Retinal pigment epithelial cell (primary cell): ENCODE measurements at places on chromosomes 13 and 19.

DNA sequence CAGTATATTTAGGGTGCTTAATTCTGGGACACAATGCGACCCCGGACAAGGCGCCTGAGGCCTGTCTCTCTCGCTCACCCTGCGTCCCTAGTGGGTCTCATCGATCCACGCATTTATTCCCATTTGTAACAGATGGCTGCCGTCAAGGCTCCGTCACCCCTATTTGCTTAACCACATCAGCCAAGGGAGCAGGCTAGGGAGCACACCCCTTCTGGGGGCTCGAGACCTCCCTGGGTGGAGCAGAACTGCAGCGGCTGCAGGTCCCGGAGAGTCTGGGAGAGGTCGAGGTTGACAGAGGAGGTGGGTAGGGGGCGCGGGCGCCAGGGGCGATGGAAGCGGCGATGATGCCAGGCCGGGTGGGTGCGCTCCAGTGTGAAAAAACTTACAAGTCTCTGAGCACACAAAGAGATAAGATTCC, 507 bp downstream of the ALG5 start:
- no peak for DNase-seq

DNA sequence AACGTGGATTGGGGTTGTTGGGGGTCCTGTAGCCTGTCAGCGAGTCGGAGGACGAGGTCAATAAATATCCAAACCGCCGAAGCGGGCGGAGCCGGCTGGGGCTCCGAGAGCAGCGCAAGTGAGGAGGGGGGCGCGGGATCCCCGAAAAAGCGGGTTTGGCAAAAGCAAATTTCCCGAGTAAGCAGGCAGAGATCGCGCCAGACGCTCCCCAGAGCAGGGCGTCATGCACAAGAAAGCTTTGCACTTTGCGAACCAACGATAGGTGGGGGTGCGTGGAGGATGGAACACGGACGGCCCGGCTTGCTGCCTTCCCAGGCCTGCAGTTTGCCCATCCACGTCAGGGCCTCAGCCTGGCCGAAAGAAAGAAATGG, 754 bp upstream of the SIX5 start:
- no peak for DNase-seq

DNA sequence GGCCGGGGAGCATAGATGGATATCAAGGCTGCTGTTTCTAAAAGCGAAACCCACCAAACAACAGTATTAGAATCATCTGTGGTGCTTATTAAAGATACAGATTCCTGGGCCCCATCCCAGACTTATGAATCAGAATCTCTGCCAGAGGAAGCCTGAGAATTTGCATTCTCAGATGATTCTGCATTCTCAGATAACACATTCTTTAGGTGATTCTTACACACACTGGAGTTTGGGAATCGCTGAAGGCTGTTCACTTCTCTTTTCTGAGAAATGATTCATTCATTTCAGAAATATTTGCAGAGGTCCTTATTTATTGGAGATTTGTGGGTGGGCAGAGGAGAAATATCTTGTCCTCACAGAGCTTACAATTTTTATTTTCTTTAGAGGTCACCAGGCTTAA, 24.4 kb downstream of the ALOX5AP start:
- no peak for DNase-seq

DNA sequence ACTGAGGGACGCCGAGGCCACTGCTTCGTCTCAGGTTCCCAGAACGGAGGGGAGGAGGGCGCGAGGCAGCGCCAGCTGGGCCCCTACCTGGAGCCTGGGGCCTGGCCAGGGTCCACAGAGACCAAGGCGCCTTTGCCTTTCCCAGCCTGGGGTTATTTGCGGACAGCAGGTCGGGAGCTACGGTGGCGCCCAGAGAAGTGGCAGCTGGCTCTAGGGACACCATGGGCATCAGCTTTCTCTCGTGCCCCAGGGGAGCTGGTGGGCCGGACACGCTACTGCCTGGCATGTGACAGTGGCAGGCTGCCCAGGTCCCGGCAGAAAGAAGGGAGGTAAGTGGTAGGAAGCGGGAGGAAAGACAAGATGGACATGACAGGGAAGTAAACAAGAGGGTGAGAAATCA, 19.0 kb downstream of the AKT2 start:
- no peak for DNase-seq

GRCh38 chr13:42215578-42216421, 56.2 kb upstream of the AKAP11 start:
- no peak for DNase-seq

- no peak for DNase-seq
Observed at GRCh38 chr19:11510444-11510843, 4.8 kb upstream of the ZNF653 start.

- DNase-seq = no peak
Observed at GRCh38 chr19:44539236-44539826, 9.9 kb upstream of the CEACAM20 start.

- no peak for DNase-seq
Observed at GRCh38 chr13:38702669-38703068, 15.8 kb downstream of the FREM2 start.

- no peak for DNase-seq
Observed at GRCh38 chr19:46461537-46461936, 9.8 kb downstream of the PNMA8A start.

GRCh38 chr13:114061047-114061446, 71.4 kb downstream of the RASA3 start:
- no peak for DNase-seq

DNA sequence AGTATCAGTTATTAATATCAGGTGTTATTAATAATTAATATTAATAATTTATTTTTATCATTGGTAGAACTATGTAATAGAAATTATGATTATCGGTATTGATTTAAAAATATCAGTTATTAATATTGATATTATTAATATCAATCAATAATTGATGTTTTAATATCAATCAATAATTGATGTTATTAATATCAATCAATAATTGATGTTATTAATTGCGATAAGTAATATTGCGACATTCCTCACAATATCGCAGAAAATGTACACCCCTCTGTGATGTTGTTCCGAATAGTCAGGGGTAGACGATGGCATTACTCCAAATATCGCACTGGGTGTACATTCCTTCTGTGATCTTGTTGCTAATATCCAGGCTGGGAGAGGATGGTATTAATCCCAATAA, 3.7 kb upstream of the RGCC start:
- no peak for DNase-seq

GRCh38 chr19:13530720-13531119, 24.4 kb upstream of the CACNA1A start:
- DNase-seq = no peak

DNA sequence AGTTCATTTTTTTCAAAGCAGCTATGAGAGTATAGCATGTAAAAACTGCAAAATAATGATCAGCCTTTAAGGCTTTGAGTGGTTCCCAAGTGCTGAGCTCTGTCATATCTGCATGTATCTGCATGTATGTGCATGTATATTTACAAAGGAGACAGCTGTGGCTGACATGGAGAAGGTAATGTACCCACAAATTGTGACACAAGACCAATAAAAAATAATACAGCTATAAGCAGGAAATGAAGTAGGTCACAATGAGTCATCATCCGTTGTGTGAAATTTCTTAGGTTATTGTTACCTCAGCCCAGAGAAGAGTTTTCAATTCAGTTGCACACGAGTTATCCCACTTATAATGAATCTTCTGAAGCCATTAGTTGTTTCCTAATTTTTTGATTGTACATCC, 60.9 kb upstream of the MED4 start:
- peak; percentile 26 for DNase-seq

- DNase-seq = peak; percentile 68
Observed at GRCh38 chr13:106599875-106600797, 32.2 kb upstream of the ARGLU1 start.

GRCh38 chr19:34189917-34190425, 17.7 kb downstream of the LSM14A start:
- DNase-seq = no peak

DNA sequence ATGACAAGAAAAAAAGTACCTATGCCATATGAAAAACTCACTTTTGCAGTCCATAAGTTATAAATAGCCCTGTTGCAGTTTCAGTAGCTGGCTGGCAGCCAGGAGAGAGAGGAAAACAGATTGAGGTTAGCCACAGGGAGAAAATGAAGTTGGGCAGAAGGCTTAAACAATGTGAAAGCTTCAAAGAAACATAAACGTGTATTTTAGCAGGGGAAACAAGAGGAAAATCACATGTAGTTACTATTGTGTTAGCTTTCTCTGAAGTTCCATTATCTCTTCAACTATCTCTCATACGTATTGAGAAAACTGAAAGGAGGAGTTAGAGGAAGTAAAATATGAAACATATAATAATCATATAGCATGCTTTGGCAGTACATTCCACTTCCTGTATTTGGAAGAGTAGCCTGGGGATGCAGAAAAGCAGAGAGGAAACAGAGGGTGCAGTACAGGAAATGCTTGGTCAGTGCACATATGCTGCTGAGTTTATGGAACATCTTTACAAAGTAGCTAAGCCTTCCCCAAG, 1551.1 kb downstream of the EFNB2 start:
- peak; percentile 60 for DNase-seq

GRCh38 chr19:8215783-8216182, 6.6 kb downstream of the CERS4 start:
- no peak for DNase-seq

DNA sequence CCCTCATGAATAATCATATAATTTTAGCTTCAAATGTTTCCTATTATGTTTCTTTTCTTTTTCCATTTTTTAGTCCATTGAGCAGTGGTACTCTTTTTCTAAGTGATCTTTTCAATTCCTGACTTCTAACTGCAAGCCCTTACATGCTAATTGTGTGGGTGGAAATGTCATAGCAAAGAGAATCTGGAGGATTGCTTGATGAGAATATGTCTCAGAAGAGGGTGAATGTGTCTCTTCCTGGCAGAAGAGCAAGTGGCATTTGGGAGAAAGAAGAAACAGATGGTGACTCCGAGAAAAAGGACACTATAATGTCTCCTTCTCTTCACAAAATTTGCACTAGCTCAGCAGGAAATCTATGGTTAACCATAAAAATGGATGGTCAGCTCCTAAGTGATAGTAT, 2320.0 kb downstream of the PCDH9 start:
- no peak for DNase-seq

DNA sequence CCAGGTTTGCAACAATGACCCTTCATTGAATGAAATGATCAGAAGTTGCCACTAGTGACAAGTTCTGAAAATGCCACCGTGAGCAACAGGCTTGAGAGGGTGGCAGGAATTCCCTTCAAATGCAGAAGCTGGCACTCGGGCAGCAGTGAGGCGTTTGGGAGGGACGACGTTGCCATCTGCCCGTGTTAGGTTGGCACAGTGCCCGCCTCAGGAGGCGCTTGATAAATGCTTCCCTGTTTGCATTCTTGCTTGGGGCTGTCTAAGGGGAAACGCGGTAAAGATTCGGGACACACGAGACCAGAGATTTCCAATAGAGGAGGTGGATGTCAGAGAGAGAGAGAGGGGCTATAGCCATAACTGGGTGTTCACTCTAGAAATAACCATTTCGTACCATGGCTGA, 101.9 kb downstream of the TEX29 start:
- no peak for DNase-seq

DNA sequence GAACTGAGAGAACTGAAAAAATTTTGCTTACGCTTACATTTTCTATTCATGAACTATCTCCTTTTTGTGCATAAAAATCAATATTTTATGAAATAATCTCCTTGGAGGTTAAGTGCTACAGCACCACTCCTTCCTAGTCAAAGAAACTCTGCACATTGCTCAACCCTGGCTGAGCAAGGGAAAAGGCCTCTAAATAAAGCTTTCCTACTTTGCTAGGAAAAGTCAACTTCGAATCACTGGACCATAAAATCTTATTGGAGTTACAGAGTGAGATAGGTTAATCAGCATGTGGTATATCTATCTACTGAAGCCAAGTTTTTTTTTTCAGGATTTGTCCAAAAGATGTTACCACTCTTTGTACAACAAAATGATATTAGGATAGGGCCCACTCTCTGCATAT, 57.5 kb upstream of the HMGB1 start:
- DNase-seq = no peak

- DNase-seq = no peak
Observed at GRCh38 chr13:79659121-79659521, 178.2 kb downstream of the NDFIP2 start.

GRCh38 chr13:111895896-111896821, 170.8 kb upstream of the SOX1 start:
- no peak for DNase-seq

DNA sequence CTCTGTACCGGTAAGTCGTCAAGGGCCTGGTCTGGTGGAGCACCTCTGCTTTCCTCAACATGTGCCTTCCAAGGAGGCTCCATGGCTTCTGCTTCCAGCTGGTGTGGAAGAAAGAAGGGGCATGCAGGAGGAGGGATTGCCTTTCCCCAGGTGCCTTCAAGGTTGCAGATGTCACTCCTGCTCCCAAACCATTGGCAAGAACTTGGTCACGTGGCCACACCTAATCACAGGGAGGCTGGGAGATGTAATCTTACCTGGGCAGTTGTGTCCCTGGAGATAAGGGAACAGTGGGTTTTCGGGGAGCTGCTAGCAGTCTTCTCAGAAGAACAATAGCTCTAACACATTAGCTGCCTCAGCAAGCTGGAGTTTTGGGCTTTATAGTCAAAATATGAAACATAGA, 9.7 kb upstream of the GPR18 start:
- no peak for DNase-seq

DNA sequence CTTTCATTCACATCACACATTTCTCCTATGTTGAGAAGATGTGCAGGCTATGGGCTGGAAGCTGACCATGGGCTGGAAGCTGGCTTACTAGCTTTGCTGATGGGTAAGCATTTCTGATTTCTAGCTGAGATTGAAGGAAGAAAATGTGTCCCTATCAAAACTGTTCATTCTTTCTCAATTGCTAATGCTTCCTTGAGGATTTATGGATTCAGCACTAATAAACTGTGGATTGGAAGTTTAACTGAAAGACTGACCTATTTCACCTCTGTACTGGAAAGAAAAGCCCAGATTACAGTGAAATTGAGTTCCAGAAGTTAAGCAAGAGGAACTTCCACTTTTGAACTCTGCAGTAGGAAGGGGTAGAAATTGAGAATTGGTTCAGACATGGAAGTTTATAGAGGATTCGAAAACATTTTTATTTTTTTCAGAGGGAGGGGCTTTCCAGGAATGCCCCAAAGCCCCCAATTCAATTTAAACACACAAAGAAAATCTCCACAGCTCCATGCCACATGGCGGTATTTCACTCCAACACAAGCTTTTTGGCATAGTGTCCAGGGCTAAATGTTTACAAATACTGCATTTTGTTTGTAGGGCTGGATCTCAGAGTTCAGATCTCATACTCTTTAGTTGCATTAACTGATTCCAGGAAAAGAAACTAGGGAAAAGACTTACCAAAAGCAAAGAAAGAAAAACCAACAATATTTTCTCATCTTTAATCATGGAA, 61.2 kb upstream of the ARGLU1 start:
- DNase-seq = no peak

DNA sequence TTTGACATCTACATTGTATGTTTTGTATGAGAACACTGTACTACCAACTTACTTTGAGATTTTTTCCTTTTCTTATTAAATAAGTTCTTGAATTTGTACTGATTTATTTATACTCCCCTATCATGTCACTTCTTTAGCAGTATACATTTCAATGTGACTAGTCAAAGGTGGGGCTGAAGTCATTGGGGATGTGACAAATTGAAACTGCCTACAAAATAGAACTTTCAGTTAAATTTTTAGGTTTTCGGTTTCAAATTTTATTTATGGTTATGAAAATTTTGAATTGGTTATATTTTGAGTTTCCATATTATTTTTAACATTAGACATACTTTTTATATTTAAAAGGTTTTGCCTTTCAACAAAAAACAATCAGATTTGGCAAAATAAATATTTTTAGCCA, 221.6 kb downstream of the NBEA start:
- no peak for DNase-seq

GRCh38 chr19:27905074-27905473, 1307.9 kb downstream of the UQCRFS1 start:
- no peak for DNase-seq

- peak; percentile 29 for DNase-seq
Observed at GRCh38 chr13:105202354-105202753, 1333.1 kb downstream of the EFNB2 start.

- DNase-seq = no peak
Observed at GRCh38 chr19:45733160-45733810, at the start of gene MEIOSIN. MEIOSIN (plus strand) TSS chr19:45733439; CDS start chr19:45735377, 1,938 bp downstream.
